Mesothelial cell of epicardium (in vitro differentiated cells): ENCODE measurements at places on chromosomes 6 and 20. TPM values are rescaled to one million over a fixed set of nuclear protein-coding genes. Genes with fewer than 3 reads are reported as not detected.
A peak's percentile ranks its signal among the peaks of the same experiment; 100 is the strongest.

DNA sequence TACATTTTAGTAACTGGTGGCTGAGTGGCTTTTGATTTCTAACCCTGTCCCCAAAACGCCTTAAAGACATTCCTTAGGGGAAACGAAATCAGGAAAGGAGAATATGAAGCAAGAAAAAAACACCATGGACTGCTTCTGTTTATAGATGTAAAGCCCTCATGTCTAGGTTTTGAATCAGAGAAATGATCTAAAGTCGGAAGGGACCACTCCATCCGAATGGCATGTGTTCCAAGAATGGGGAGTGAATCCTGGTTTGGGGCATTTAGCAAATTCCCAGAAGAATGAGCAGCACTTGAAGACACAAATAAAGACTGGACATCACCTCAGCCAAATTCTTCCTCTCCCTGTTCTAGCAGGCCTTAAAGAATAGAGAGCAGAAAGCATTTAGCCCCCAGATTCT is 65.6 kb downstream of the CAP2 start:
- no peak for DNase-seq

DNA sequence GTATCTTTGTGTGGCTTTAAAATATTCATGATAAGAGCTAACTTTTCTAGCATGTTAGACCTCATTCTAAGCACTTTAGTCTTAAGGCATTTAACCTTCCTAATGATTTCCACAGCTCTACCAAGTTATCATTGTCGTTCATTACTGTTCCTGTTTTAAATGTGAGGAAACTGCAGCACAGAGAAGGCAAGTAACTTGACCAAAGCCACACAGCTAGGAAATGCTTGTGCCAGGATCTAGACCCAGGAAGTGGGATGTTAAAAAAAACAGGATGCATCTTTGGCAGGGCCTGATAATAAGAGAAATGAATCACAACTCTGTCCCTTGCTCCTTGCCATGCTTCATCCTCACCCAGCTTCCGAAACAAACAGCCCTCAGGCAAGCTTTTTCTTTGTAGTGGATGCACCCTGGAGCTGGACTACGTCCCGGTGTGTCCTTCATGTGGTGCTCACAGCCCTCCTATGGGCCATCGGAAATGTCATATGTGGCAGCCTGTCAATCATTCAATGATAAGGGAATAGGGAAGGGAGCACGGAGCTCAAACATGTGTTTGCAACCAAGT is 196.9 kb upstream of the RREB1 start:
- DNase-seq: no peak

GRCh38 chr6:127518710-127519468 is at the start of gene MTCL3:
Gene MTCL3 (minus strand): TSS chr6:127519335.
- DNase-seq: no peak

- no peak for DNase-seq
These were observed at the start of gene ATP9A for GRCh38 chr20:51767867-51768758. Gene ATP9A (minus strand): TSS chr20:51768390. CDS start chr20:51768369, 21 bp downstream.

DNA sequence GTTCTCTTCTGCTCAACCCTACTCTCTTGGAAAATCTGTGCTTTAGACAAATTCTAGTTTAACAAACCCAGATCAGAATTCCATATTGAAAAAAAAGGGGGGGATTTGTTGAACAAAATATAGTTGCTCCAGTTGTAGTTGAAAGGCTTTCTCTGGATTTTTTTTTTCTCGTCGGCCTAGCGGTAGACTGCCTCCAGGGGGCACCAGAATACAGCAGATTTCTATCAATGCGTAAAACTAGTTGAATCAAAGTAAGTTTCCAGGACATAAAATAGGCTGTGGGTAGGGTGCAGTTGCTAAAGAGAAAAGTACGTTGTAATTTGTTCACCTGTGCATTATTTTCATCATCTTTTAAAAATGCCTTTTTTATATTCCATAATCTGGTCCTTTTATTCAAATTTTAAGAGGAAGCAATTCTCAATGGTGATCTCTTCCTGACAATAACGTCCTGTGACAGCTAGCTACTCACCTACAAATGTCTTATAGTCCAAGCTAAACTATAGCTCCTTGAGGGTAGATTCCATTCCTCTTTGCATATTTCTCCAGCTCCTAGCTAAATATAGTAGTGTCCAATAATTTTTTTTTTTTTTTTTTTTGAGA is 105.4 kb downstream of the PERP start:
- DNase-seq: peak; percentile 74

GRCh38 chr20:51641866-51642265 is 99.3 kb upstream of the NFATC2 start:
- no peak for DNase-seq

- DNase-seq: no peak
These were observed 36.9 kb downstream of the ASXL1 start for GRCh38 chr20:32395066-32395465.

DNA sequence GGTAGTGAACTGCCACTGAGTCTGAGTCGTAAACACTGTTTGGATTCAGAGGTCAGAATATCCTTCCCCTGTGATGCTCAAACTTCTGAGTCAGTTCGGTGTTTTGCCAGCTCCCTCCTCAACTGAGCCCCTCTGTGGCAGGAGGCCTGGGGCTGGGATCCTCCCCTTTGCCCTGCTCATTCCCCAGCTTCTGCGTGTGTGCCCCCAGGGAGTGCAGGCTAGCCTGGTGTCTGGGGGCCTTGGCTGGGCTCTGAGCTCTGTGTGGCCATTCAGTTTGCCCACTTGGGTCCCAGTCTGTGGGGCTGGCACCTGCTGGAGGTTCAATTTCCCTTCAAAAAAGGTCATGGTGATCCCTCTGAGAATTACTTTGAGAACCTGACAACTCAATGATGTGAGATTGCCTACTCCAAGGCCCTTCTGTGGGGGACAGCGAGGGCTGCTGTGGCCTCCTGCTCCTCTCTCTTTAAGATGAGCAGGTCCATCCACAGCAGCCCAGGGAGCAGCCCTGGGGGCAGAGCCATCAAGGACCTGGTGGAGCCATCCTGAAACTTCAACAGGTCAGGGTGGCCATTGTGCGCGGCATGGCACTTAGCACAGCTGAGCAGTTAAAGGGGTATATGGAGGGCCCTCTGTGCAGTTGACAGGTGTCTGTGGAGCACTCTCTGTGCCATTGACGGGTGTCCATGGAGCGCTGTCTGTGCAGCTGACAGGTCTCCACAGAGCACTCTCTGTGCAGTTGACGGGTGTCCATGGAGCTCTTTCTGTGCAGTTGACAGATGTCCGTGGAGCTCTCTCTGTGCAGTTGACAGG is 147.2 kb downstream of the SYCP2 start:
- peak; percentile 31 for DNase-seq

DNA sequence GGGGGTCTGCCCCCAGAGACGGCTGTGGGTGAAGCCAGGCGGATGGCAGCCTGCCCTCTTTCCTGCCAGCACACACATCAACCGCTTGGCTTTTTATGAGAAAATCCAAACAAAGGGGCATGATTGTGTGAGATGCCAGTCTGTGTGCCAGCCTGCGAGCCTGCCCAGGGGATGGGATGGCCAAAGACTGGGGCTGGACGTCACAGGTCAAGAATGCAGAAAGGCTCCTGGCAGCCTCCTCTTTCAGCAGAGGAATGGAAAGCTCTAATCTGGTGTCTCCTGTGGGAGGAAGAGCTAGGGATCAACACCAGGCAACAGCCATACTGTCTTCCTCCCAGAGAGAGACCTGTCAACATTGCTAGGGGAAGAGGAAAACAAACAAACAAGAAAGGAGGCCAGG is 15.8 kb downstream of the TUBB2B start:
- no peak for DNase-seq

DNA sequence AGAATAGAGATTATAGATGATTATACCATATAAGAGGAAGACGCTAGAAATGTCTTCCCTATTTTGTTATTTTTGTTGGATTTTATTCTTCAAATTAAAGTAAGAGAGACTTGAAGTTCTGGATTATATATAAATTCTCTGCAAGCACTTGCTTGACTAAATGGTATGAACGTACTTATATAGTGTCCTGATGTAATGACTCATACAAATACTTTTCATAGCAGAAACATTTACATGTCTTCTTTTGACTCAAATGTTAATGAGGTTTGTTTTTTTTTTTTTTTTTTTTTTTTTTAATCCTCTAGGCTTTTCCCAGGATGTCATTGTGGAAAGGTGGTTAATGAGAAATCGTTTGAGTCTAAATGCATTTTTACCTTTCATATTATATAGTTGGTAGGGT is 55.0 kb downstream of the PDE7B start:
- DNase-seq: no peak

The PPP1R14C gene
- total RNA-seq: 0.16 to 0.38 TPM (median 0.27 TPM) in 3 replicates

DNA sequence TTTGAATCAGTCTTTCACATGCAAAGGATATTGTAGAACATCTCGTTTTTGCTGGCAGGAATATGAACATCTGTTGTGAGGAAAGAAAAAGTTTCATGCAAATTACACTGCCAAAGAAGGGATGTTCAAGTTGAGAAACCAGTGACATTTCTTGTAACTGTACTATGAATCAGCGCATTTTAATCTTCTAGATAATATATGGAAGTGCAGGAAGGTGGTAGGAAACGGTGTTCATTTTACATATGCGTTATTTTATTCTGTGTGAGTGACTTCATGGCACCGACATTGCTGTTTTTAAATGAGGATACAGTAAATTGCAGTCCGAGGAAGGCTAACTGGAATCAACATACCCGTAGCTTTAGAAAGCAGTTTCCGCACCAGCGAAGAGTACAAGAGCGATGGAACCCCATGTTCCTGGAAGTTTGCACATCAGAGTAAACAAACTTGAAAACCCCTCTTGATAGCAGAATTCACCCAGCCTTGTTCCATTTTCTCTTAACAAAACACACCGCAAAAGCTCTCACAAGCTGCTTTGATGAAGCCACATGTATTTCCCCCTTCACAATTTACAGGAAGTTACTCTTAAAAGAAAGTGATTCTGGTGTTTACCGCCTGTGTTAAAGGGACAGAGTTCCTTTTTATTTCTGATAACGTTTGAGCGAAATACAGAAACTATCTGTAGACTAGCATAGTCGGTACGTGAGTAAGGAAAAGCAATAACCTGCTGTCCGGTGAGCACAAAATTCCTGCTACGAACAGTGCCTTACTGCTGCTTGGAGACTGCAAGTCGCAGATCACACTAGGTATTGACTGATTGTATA is 11.5 kb downstream of the PRDM1 start:
- no peak for DNase-seq

The HINT3 gene
- total RNA-seq: 16.3 to 17.5 TPM (median 17.2 TPM) in 3 replicates

The THBD gene
- total RNA-seq: 0.68 to 0.85 TPM (median 0.82 TPM) in 3 replicates
